ENCODE measurements at places on chromosomes 3 and 15.

DNA sequence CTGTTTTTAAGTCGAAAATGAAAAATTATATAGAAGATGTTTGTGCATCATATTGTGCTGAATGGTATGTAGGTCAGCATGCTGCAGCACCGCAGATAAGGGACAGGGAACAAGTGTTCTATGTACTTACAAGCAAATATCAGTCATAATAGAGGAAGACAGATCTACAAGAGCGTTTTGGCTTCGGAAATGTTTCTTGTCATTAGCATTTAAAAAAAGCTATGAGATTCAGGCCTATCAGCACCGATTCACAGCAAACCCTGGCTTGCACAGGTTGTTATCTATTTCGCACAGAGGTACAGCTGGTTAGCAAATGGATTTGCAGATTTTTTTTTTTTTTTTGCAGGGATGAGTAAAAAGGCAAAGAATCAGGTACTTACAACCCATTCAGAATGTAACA, 204.2 kb upstream of the TBC1D5 start:
- no peak for DNase-seq

GRCh38 chr3:67145738-67146137, 147.6 kb downstream of the KBTBD8 start:
- DNase-seq = no peak

DNA sequence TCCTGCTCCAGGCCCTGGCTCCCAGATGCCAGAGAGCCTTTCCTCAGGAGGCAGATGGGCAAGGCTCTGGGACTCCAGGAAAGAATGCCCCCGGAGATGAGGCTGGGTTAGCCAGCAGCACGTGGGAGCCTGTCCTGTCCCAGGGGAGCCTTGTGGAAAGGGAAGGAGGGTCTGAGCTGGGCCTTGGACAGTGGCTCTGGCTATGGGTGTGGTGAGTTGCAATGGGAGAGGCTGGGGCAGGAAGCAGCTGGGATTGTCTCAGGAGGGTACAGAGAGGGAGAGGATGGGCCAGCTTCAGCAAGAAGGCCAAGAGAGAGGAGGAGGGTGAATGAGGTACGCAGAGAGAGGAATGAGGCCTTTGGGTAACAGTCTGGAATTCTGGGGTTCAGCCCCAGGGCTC, 17.4 kb upstream of the CACNA2D2 start:
- no peak for DNase-seq

DNA sequence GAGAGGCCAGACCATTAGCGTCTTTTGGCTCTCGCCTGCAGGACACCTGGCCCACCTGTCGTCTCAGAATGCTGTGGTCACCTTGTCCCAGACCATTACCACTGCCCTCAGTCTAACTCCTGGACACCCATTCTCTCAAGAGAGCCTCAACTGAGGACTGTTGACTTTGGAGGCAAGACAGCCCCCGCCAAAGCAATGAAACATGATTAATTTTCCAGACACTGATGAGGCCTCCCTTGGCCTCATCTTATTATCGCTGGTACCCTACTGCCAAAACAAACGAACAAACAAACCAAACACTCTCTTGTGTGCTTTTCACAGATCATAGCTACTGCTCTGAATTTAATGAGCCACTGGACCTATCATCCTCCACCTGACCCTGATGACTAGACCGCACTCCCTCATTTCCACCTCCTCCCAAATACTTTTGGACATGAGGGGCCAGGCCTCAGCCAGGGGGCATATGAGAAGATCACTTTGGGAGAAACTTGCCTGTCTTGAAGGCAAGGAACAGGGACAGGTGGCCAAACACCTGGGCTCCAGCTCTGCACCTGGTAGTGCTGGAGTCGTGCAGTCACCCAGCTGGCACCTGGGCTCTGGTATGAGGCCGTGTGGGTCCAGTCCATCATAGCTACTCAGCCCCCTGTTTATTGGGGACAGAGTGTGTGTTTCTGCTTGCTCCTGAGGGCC, 27.6 kb downstream of the ALS2CL start:
- DNase-seq = no peak

- DNase-seq = no peak
Measured at GRCh38 chr3:159649951-159650350, 338.7 kb upstream of the IL12A start.

DNA sequence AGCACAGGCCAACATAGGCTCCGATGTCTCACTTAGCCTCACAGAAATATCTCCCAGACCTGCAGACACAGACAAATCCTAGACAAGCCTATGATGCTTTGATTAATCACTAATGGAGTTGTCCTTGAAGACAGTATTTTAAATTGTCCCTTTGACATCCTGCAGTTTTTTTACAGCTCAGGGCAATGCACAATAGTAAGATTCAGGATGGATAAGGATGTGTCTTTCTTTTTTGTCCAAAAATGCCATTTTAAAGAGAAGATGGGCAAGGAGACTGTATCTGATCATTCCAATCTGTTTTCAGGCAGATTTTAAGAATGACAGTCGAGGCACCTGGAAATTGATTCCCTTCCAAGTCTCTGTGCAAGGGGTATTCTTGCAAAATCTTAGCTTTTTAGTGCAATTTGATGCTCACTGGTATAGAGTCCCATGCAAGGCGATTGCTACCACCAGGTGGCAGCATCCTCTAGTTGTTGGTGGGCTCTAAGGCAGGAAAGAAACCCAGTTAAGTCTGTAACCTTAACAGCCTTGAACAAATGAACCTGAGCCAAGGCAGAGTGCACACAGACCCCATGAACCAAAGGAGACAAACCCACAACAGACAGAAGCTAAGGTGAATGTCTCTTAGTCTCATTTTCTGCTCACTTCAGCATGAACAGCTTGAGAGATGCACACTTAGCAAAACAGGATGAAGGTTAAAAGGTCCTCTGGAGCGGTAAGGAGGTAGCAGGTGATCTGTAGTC, 51.2 kb upstream of the MINAR1 start:
- DNase-seq = peak; percentile 78

DNA sequence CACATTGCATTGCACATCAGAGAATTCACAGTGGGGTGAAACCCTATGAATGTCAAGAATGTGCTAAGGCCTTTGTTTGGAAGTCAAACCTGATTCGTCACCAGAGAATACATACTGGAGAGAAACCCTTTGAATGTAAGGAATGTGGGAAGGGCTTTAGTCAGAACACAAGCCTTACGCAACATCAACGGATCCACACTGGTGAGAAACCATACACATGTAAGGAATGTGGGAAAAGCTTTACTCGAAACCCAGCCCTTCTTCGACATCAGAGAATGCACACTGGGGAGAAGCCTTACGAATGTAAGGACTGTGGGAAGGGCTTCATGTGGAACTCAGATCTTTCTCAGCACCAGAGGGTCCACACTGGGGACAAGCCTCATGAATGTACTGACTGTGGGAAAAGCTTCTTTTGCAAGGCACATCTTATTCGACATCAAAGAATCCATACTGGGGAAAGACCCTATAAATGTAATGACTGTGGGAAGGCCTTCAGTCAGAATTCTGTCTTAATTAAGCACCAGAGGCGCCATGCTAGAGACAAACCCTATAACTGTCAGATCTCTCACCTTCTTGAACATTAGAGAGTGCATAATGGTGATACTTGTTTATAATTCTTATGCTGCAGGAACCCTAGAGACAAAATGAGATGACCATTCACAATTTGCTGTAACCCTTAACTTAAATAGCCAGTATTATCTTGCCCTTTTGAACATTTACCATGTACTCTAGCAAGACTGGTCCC, 9.0 kb downstream of the ZNF662 start:
- DNase-seq = no peak

DNA sequence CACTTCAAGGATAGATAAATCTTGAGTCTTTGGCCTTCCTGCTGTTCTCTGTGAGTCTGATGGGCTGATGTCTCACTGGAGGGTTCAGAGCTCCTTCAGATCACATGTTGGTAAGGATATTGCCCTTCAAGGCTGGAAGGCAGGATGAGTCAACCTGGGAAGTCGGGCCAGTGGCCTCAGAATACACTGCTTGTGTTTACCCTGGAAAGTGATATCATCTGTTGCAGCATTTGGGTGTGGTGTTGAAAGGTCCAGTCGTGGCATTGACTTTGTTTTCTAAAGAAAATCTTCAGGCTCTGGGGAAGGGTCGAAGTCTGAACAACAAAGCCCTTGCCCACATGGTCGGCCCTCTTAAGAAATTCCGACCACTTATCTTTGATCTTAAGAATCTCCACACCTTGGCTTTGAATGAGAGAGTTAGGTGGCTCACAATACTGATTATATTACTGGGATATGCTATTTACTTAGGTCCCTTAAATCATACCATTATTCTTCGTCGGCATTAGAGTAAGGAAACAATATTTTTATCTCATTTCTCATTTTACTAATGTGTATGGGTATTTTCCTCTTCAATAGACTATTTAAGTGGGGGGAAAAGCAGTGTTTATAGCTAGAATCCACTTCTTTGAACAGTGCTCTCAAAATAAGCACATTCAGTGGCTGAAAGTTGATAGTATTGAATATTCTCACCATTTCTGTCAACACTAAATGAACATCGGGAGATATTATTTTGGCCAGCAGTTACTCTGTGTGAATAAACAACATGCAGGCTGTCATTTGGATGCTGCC, 303.9 kb upstream of the RASGRP1 start:
- no peak for DNase-seq

- DNase-seq = peak; percentile 17
Measured at GRCh38 chr3:186025161-186025560, 83.7 kb downstream of the ETV5 start.

DNA sequence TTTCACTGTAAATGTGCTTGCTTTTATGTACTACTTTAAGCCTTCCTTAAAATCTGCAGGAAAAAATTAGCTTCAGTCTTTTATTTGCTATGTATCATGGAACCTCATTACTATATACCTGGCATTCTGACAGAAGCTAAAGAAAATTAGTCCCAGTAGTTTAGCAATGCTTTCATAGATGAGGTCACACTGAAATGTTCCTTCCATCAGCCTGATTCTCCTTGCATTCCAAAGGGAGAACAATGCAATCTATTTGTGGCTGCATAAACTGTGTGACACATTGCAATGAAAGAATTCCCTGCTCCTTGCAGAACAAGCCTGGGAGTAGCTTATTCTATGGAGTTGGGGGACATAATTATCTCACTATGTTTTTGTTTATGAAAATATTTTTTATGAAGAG, 691.5 kb upstream of the ARPP21 start:
- no peak for DNase-seq

- no peak for DNase-seq
Measured at GRCh38 chr15:61087573-61087972, 141.5 kb downstream of the RORA start.

GRCh38 chr15:74950078-74950908, 6.3 kb downstream of the RPP25 start:
- DNase-seq = peak; percentile 80

GRCh38 chr15:43889042-43889441, 62.2 kb downstream of the WDR76 start:
- DNase-seq = no peak

DNA sequence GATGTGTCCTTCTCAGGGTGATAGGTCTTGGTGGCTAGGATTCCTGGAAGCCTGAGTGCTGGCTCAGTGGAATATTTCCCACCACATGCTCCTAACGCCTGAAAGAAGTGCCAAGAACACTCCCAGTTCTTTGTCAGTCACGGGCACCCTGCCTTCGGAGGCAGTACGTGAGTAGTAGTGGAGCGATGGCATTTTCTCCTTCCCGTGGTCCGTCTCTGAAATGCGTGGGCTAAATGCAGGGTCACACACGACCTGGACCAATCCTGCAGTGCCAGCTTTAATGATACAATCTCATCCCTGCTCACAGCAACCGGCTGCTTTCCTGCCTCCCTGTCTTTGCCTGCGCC, 14.5 kb downstream of the H1-8 start:
- no peak for DNase-seq

DNA sequence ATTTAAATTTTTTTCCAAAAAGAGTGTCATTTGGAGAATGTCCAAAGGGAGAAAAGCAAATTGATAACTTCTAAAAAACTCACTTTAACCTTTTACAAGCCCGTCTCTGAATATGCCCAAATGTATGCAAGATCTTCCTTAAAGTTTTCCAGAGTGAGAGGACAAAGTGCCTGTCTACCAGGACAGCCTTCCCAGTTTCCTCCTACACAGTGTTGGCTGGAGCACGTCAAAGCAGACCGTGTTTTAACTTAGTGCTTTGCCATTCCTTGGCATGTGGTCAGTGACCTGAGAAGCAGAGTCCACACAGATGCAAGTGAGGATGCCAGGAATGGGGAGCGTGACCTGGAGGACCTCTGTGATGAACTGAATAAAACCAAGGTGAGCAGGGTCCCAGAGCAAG, 245.7 kb downstream of the FAM43A start:
- no peak for DNase-seq

GRCh38 chr3:52493232-52494017, 1.7 kb upstream of the STAB1 start:
- no peak for DNase-seq

DNA sequence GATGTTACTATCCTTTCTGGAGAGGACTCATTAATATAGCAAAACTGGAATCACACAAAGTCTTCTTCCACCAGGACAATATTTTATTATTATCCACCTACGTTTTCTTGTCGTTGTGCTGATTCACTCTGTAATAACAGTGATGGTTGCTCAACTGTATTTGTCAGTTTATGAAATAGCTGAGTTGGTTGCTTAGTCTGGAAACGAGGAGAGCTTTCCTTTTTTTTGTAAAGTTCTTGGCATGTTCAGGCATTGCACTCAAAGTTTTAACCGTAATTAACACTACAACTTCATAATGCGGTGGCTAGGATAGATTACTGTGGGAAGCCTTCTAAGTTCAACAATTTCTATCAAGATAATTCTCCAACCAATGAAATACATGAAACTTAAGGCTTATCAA, 131.2 kb downstream of the RAP2B start:
- DNase-seq = no peak

- no peak for DNase-seq
Measured at GRCh38 chr3:129593230-129593594, 13.3 kb downstream of the PLXND1 start.

- DNase-seq = no peak
Measured at GRCh38 chr3:39569095-39569494, 101.6 kb downstream of the MOBP start.

DNA sequence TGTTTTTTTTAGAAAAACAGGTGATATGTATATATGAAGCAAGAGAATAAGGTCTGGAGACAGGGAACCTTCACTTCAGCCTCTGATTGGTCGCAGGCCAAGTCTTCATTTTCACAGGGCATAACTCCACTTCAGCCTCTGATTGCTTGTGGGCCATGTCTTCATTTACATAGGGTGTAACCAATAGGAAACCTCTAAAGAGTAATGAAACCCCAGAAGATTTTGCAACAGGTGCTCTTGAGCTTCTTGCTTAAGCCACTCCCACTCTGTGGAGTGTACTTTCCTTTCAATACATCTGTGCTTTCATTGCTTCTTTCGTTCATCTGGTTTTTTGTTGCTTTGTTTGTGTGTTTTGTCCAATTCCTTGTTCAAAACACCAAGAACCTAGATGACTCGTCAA, 22.6 kb upstream of the SCG3 start:
- DNase-seq = no peak

Data from activated naive CD4-positive, alpha-beta T cell treated with Interleukin-2 at 50 U/mL for 16 hours (primary cell).